ENCODE measurements at places on chromosomes 7 and 10.
A peak's percentile ranks its signal among the peaks of the same experiment; 100 is the strongest.

DNA sequence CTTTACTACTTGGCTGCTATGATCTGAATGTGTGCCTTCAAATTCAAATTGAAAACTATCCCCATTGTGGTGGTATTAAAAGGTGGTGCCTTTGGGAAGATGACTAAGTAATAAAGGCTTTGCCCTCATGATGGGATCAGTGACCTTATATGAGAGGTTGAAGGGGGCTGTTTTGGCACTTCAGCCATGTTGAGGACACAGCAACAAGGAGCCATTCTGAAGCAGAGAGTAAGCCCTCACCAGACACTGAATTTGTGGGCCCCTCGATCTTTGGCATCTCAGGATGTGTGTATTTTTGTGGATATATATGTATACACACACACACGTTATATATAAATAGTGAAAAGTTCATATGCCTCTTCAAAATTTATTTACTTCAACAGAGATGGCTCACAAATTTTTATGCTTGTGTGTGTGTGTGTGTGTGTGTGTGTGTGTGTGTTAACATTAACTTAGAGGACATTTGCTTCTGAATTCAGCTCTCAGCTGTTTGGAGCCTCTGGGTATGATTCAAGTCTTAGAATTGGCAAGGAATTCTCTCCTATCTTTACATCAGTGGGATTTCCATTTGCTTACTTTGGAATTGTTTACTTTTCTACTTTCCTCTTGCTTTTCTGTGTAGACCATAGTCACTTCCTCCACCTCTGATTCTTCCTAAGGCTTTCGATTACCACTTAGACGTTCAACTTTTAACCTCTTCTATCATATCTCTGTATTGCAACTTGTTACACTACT is 66.6 kb downstream of the MAGI2 start:
- DNase-seq, result no peak

GRCh38 chr7:68730964-68731363 is 867.3 kb upstream of the AUTS2 start:
- no peak for DNase-seq

DNA sequence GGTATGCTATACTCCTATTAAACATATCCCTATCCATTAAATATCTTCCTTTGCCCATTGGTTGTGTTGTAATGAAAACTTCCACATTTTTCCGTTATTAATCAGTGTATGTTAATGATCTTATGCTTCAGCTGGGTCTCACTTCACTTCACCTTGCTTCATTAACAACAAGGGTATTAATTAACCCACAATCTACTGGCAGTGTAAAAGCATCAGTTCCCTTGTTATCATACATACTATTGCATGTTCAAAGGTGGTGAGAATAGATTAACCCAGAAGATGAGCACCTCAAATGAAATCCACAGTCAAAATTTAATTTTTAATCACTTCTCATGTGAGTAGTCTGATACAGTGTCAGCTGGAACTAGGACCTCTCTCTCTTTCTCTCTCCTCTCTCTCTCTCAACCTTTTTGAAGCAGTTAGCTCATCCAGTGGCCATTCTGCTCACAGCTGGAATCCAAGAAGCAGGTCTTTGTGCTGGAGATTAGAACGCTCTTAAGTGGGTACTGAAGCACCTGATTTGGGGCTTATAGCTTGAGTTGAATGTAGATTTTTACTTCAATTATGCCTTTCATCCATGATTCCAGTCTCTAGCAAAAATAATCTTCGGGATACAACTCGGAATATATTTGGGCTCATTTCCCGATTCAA is 172.3 kb downstream of the RAPGEF5 start:
- peak; percentile 61 for DNase-seq

DNA sequence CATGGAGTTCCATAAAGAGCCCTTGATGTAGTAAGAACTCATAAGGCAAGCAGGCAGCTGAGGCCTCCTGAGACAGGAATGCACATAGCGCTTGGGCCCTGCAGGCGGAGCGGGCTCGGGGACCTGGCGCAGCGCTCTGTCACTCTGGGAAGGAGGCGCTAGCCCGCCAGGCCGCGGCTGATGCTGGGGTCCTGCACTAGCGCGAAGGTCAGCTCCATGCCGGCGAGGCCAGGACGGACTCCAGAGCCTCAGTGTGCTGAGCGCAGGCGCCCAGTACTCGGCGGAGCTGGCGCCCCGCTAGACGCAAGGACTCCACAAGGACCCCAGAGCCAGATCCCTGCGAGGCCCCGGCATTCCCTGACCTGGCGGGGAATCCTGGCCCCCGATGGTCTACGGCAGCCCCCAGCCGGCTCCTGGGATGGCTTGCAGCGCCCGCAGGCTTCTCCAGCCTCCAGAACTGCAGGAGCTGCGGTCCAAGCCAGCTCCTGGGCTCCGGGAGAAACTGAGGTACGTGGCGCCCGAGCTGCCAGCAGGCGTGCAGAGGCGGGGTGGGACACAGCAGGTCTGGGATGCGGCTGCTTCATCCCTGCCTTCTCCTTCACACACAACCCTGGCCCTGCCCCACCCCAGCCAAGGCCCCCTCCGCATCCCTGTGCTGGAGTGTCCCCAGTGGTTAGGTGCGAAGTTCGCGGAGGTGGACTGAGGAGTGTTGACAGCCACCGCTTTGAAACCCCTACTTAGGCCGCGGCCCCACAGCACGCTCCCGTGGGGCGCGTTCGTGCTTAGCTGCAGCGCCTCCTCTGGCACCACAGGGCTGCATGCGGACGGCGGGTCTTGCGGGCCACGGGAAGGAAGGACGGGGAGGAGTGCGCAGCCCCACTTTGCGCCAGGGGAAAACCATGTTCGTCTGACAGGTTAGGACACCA is 761.5 kb upstream of the POM121L12 start:
- DNase-seq, result no peak

DNA sequence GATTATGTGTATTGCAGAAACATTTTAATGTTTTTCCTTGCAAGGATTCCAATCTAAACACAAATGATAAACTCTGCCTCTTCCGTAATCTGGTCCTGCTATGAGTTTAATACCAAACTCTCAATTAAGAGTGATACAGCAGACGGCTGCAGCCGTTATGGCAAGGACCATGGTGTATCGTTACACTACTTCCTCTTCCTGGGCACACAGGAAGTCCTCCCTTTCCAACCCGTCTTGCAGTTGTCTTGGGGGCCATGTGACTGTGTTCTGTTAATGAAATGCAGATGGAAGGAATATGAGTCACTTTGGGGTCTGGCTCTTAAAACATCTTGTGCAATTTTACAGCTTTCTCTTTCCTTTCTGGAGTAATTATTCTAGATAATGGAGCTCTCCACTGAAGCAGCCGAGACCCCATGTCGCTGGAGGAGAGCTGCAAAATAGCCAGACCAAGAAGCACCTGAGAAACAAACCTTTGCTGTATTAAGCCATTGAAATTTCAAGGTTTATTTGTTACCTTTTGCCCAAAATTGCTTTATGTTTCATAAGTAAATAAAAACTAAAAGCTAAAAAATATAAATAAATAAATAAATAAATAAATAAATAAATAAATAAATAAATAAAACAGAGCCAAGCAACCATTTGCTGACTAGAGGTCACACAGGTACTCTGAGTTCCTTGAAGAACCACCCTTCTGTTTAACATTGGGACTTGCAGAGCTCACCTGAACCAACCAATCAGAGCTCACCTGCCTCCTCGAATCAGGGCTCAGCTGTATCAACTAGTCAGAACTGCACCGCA is 74.7 kb downstream of the FRMPD2 start:
- no peak for DNase-seq

- no peak for DNase-seq
These were observed 100.3 kb downstream of the CTBP2 start for GRCh38 chr10:125060026-125060425.

DNA sequence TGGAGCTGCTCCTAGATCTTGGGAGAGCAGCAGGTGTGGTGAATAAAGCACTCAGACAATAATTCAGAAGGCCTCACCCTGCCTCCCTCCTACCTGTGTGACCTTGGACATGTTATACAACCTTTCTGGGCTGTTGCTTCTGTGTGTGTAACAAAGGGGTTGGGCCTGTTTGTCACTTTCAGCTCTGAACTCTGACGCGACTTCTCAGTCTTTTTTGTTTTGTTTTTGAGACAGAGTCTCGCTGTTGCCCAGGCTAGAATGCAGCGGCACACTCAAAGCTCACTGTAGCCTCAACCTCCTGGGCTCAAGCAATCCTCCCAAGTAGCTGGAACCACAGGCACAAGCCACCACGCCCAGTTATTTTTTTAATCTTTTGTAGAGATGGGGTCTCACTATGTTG is 89.3 kb downstream of the DNMBP start:
- no peak for DNase-seq

GRCh38 chr10:129491123-129491734 is 24.2 kb downstream of the MGMT start:
- DNase-seq, result no peak

GRCh38 chr7:31791881-31792280 is 104.9 kb downstream of the PPP1R17 start:
- DNase-seq, result no peak

DNA sequence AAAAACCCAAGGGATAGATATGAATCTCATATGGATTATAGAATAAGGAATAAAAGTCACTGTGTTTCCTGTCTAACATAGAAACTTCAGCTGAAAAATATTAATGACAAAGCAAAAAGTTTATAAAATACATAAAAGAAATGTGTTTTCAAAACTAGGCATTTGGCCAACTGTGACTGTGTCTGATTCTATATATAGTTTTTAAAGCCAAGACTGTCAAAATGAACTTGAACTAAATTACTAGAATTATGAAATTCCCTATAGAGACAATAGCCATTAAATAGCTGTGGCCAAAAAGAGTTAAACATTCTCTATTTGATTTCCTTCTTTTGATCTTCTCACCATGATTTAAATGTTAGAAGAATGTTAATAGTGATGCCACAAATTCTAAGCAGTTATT is 311.2 kb upstream of the SEMA3D start:
- DNase-seq, result no peak

DNA sequence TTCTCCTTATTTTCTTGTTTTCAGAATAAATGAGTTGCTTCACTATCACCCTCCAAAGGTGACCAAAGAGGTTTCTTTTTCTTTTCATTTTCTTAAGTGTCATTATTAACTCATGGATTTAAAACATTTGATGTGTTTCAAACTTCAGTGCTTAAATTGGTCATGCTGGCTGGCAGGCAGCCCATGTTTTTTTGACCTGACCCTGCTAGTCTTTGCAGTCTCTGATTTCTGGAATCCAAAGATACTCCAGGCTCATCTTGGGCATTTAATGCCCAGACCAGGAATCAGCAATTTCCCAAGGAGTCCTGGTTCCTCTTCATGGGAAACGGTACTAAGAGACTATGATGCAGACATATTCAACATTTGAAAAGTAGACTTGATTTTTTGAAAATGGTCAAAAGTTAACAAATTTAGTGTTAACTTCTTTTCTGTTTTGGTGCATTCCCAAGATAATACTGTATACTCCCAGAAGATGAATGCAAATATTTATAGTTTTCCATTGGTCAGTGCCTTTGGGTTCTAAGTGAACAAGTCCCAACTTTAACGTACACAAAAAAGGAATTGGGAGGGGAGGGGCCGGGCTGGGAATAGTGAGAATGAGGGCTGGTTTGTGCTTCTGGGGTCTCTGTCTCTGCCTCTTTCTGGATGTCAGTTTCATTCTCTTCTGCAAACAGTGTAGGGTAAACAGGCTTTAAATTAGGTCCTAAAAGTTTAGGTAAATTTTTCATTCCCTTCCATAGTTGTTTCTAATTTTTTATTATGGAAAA is 19.8 kb downstream of the NUB1 start:
- DNase-seq, result no peak

DNA sequence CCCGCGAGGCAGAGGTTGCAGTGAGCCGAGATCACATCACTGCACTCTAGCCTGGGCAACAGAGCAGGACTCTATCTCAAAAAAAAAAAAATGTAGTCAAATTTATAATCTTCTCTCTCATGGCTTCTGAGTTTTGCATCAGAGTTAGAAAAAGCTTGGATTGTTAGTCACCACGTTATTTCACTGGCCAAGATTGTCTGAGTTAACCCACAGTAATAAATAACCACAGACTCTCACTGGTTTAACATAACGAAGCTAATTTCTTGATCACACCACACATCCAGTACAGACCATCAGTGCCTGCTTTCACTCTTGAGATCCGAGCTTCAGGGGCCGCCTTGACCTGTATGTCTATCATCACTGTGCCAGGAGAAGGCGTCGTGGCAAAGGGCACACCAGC is 116.8 kb upstream of the JCAD start:
- DNase-seq, result no peak

DNA sequence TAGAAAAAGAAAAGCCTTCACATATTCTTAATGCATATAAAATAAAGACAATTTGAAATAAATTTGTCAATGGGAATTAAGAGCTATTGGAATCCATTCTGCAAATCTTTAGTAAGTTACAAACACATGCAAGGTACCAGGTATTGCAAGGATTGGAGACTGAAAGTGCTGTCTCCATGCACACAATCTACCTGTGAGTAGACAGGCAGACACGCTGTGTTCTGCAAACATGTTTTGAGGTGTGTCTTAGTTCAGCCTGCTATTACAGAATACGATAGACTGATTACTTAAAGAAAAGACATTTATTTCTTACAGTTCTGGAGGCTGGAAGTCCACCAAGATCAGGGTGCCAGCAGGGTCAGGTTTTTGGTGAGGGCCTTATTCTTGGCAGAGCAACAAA is 10.0 kb downstream of the NMT2 start:
- DNase-seq, result no peak

GRCh38 chr7:52936750-52937149 is 98.7 kb upstream of the POM121L12 start:
- DNase-seq, result no peak

- no peak for DNase-seq
These were observed 54.1 kb downstream of the KCND2 start for GRCh38 chr7:120327054-120327453.

GRCh38 chr10:104875561-104875960 is 234.5 kb downstream of the SORCS3 start:
- no peak for DNase-seq

DNA sequence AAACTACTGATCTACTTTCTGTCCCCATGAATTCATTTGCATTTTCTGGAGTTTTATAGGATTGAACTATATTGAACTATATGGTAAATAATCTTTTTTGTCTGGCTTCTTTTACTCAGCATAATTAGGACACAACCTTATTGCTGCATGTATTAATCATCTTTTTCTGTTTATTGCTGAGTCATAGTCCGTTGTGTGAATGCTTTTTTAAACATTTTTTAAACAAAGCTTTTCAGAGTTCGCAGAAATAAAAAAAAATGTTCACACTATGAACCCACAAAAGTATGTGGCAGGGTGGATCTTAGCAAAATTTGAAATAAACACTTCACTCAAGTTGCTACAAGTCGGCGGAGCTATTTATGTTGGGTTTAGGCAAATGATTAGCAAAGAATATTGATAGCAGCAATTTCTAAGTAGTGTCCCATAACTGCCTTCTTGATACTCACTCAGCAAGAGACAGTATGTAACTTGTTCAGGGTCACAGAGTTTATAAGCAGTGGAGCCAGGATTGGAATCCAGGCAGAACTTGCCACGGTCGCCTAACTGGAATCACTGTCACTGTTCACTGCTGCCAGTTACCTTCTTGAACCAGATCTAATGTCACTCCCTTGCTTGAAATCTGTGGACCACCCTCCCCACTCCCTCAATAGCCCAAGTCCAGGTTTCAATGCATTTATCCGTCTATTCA is 5.6 kb downstream of the CH25H start:
- DNase-seq, result no peak

- DNase-seq, result no peak
These were observed 264.2 kb downstream of the MAD1L1 start for GRCh38 chr7:1968397-1969111.

Data from iPS DF 19.7 (cell line).